IMR-90 (cell line): ENCODE measurements at places on chromosomes 2 and 18. TPM values are rescaled to one million over a fixed set of nuclear protein-coding genes. Genes with fewer than 3 reads are reported as not detected.

Gene C2orf72
- total RNA-seq, result 0.18 TPM in 1 of 2 replicates, not detected in the other

Gene LRRTM4
- total RNA-seq, result not detected in 2 replicates

Gene CNNM3
- 2.2 and 2.3 TPM in 2 replicates for total RNA-seq

Gene GPAT2
- total RNA-seq, result 0.28 and 0.36 TPM in 2 replicates

Gene MTERF4
- 33.3 and 36.9 TPM in 2 replicates for total RNA-seq

Gene MAP3K19
- total RNA-seq, result not detected in 2 replicates

Gene DPYSL5
- total RNA-seq, result not detected in 2 replicates

Gene NDUFAF7
- total RNA-seq, result 9.9 and 12.8 TPM in 2 replicates

Gene RGPD3
- 0.18 and 0.56 TPM in 2 replicates for total RNA-seq

Gene MRPL30
- 34.8 and 39.2 TPM in 2 replicates for total RNA-seq

Gene RASGRP3
- total RNA-seq, result 2.5 and 3.0 TPM in 2 replicates

Gene SLC14A1
- 21.7 and 31.9 TPM in 2 replicates for total RNA-seq

Gene AQP12B
- total RNA-seq, result not detected in 2 replicates

Gene IL1RN
- not detected in 2 replicates for total RNA-seq

Gene TOGARAM2
- total RNA-seq, result under 0.01 and 0.28 TPM in 2 replicates

Gene FBXO41
- total RNA-seq, result 0.54 and 0.83 TPM in 2 replicates

Gene CFAP65
- total RNA-seq, result not detected in 2 replicates
